Stomach (tissue), 19 donors: ENCODE measurements at places on chromosomes 3 and 15. TPM values are rescaled to one million over a fixed set of nuclear protein-coding genes. Genes with fewer than 3 reads are reported as not detected.

DNA sequence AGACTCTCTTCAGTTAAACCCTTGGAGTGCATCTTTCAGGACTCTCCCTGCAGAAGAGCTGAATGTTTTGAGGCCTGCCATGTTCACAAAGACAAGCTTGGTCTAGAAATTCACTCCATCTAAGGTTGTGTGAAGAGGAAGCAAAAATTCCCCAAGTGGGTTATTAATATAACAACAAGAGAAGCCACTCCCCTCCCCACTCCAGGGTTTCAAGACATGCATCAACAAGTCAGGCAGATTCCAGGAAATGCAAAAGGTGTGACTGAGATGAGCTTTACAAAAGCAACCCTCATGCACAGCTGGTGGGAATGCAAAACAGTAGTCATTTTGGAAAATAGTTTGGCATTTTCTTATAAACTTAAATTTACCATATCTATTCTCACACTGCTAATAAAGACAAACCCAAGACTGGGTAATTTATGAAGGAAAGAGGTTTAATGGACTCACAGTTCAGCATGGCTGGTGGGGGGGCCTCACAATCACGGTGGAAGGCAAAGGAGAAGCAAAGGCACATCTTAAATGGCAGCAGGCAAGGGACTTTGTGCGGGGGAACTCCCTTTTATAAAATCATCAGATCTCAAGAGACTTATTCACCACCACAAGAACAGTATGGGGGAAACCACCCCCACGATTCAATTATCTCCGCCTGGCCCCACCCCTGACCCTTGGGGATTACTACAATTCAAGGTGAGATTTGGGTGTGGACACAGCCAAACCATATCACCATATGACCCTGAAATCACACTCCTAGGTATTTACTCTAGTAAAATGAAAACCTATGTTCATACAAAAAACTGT lies 31.3 kb downstream of the TARS3 start:
- no peak overlapping the region for H3K4me3 ChIP-seq
- no peak for DNase-seq
- peaks cover 89% of the 10 kb centered on the region for H3K36me3 ChIP-seq

- H3K27ac ChIP-seq = no peak overlapping the region
- H3K4me1 ChIP-seq = no peaks in the 10 kb centered on the region
- no peak for DNase-seq
Measured at GRCh38 chr15:29934251-29934650, 112.0 kb upstream of the TJP1 start.

GRCh38 chr3:81375921-81376320 lies 385.5 kb downstream of the GBE1 start:
- H3K4me1 ChIP-seq = no peaks in the 10 kb centered on the region
- H3K27me3 ChIP-seq = no peaks in the 10 kb centered on the region
- H3K36me3 ChIP-seq = no peaks in the 10 kb centered on the region
- no peak overlapping the region for H3K4me3 ChIP-seq
- DNase-seq = no peak
- no peak overlapping the region for H3K27ac ChIP-seq

DNA sequence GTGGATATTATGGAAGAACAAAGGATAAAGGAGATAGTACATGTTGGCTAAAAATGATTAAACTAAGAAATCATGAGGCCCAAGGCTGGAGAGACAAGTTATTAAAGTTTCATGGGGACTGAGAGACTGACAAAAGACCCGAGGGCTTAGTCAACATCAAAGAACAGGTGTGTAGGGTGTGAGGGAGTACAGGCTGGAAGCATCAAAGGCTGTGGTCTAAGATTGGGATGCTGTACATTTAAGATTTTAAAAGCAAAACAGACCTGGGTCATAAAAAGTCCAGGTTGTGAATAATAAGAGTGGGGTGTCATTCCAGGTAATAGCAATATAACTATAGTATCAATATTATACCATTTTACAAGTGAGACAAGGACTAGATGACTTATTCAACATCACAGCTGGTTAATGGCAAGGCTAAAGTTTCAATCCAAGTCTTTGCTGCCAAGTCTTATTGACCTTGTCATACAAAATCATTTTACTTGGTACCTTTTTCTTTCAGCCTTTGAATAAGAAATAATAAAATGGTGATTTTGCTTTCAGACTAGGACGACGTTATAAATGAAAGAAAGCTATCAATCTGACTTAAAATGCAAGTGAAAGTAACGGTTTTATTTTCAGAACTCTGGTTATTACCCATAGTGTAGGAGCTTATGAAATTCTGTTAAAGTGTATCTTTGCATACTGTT lies 211.6 kb downstream of the TNIK start:
- DNase-seq = no peak
- no peaks in the 10 kb centered on the region for H3K36me3 ChIP-seq

ROPN1 gene
- polyA plus RNA-seq = not detected

GRCh38 chr15:101609742-101610610 lies 42.2 kb downstream of the TM2D3 start:
- DNase-seq = no peak
- no peak overlapping the region for H3K27ac ChIP-seq
- no peaks in the 10 kb centered on the region for H3K36me3 ChIP-seq
- H3K4me3 ChIP-seq = no peak overlapping the region

- H3K4me3 ChIP-seq = peak within 1 kb of the TSS; percentile 77
- no peaks in the 10 kb centered on the region for H3K27me3 ChIP-seq
- H3K4me1 ChIP-seq = peaks cover 7% of the 10 kb centered on the region
- peak within 1 kb of the TSS; percentile 97 for H3K27ac ChIP-seq
- DNase-seq = peak; percentile 86
Measured at GRCh38 chr15:34038871-34039789, at the start of gene AVEN. TSS of gene AVEN (minus strand) at chr15:34039204. CDS start at chr15:34039046, 158 bp downstream.

GRCh38 chr3:194570235-194570634 lies 63.0 kb downstream of the TMEM44 start:
- no peak for DNase-seq
- H3K27ac ChIP-seq = peak overlapping the region; percentile 26
- H3K4me1 ChIP-seq = peaks cover 12% of the 10 kb centered on the region
- H3K4me3 ChIP-seq = no peak overlapping the region

DNA sequence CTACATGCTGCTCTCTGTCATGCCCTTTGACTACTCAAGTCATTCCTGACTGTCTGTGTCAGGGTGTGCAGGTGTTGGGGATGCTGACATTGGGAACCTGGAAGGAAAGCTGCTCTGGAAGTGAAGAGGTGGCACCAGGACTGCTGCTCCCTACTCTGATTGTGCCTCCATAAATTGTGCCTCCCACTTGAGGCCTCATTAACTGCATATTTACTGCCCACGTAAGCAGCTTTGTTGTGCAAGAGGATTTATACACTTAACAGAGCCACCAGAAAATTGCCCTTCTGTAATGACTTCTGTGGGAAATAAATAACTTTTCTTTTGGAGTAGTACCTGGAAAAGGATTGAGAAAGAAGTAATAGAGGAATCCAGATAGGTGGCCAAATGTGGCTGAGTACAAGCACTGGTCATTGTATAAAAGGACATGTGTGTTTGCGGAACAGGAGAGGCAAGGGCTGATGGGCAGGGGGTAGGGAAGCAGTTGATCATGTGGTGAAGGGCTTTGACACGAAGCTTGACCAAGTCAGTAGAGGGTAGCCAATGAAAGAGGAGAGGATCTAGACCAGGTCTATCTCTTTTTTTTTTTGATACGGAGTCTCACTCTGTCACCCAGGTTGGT lies 24.8 kb downstream of the IL20RB start:
- no peaks in the 10 kb centered on the region for H3K36me3 ChIP-seq
- no peaks in the 10 kb centered on the region for H3K27me3 ChIP-seq
- H3K4me3 ChIP-seq = no peak overlapping the region
- H3K4me1 ChIP-seq = peaks cover 4% of the 10 kb centered on the region

- no peaks in the 10 kb centered on the region for H3K36me3 ChIP-seq
- H3K27ac ChIP-seq = no peak overlapping the region
- no peak overlapping the region for H3K4me3 ChIP-seq
Measured at GRCh38 chr3:44228900-44229299, 12.8 kb upstream of the TOPAZ1 start.

- no peak overlapping the region for H3K4me3 ChIP-seq
- H3K27ac ChIP-seq = no peak overlapping the region
- no peaks in the 10 kb centered on the region for H3K4me1 ChIP-seq
- H3K36me3 ChIP-seq = no peaks in the 10 kb centered on the region
- DNase-seq = no peak
- H3K27me3 ChIP-seq = no peaks in the 10 kb centered on the region
Measured at GRCh38 chr3:117435506-117435905, 725.9 kb downstream of the TUSC7 start.

DNA sequence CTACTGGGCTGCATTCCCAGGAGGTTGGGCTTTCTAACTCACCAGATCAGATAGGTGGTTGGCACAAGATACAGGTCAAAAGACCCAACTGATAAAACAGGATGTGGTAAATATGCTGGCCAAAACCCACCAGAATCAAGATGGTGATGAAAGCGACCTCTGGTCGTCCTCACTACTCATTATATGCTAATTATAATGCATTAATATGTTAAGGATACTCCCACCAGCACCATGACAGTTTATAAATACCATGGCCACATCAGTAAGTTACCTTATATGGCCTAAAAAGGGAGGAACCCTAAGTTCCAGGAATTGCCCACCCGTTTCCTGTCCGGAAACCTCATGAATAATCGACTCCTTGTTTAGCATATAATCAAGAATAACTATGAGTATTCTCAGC lies 31.6 kb downstream of the CFAP44 start:
- no peak overlapping the region for H3K4me3 ChIP-seq
- H3K27me3 ChIP-seq = no peaks in the 10 kb centered on the region
- H3K4me1 ChIP-seq = no peaks in the 10 kb centered on the region
- H3K36me3 ChIP-seq = peaks cover under 1% of the 10 kb centered on the region
- no peak for DNase-seq
- no peak overlapping the region for H3K27ac ChIP-seq

CPLX3 gene
- polyA plus RNA-seq = not detected

DNA sequence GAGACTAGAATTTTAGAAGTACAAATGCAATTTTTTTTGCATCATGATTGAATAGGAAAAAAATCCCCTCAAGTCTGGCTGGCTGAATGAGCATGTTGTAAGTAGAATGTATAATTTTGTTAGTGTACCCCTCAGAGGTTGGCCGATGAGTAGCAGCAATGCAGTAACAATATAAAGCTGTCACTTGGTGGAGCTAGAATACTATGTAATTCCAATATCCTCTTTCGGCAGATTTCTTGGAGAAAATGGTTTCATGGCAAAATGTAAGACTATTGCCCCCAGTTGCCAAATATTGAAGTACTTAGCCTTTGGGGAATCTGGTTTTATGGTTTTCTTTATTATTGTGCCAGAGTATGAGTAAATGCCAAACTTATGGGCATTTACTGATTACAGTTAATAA lies 39.8 kb upstream of the SGO1 start:
- H3K27ac ChIP-seq = no peak overlapping the region
- DNase-seq = peak; percentile 78
- no peaks in the 10 kb centered on the region for H3K27me3 ChIP-seq
- no peaks in the 10 kb centered on the region for H3K36me3 ChIP-seq

- peaks cover 17% of the 10 kb centered on the region for H3K4me1 ChIP-seq
- peak; percentile 91 for DNase-seq
- H3K36me3 ChIP-seq = no peaks in the 10 kb centered on the region
- no peak overlapping the region for H3K4me3 ChIP-seq
- no peak overlapping the region for H3K27ac ChIP-seq
Measured at GRCh38 chr15:74950078-74950908, 6.3 kb downstream of the RPP25 start.

DNA sequence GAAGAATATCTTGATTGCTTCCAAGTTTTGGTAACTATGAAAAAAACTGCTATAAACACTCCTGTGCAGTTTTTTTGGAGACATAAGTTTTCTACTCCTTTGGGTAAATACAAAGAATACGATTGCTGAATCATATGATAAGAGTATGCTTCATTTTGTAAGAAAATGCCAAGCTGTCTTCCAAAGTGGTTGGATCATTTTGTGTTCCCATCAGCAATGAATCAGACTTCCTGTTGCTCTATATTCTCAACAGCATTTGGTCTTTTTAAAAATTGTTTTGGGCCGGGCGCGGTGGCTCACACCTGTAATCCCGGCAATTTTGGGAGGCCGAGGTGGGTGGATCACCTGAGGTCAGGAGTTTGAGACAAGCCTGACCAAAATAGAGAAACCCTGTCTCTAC lies 14.5 kb downstream of the BTD start:
- DNase-seq = no peak
- no peaks in the 10 kb centered on the region for H3K36me3 ChIP-seq
- H3K4me3 ChIP-seq = no peak overlapping the region
- no peaks in the 10 kb centered on the region for H3K27me3 ChIP-seq

SLC6A11 gene
- 2.0 TPM for polyA plus RNA-seq

PDCD7 gene
- 12.4 TPM for polyA plus RNA-seq

DNA sequence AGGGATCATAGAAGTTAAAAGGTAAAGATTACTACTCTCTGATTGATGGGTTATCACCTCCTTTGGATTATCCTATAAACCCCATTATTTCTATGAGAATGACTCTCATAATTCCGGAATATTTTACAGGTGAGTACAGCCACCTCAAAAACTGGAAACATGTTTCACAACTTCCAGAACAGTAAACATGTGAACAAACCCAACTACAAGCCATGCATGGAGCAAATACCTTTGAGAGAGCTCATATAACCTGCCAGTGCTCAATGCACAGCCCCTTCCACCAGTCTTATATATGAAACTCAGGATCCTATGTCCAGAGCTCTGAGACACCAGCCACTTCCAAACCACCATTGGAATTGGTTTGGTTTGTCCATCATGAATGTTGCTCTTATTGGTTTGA lies 208.0 kb downstream of the MECOM start:
- H3K36me3 ChIP-seq = no peaks in the 10 kb centered on the region
- no peaks in the 10 kb centered on the region for H3K4me1 ChIP-seq
- H3K27me3 ChIP-seq = no peaks in the 10 kb centered on the region
- H3K27ac ChIP-seq = no peak overlapping the region

DNA sequence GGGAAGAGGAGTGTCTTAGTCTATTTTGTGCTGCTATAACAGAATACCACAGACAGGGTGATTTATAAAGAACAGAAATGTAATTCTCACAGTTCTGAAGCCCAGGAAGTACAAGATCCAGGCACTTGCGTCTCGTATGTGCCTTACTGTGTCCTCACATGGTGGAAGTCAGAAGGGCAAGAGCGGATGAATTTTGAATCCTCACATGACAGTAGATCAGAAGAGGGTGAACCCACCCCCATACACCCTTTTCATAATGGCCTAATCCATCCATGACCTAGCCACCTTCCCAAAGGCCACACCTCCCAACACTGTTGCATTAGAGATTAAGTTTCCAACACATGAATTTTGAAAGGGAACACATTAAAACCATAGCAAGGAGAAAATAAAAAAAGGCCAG lies 18.7 kb upstream of the ANXA2 start:
- H3K4me1 ChIP-seq = peaks cover 20% of the 10 kb centered on the region
- H3K4me3 ChIP-seq = no peak overlapping the region
- H3K27me3 ChIP-seq = no peaks in the 10 kb centered on the region

GRCh38 chr3:5035113-5035512 lies 55.9 kb downstream of the BHLHE40 start:
- no peak overlapping the region for H3K27ac ChIP-seq
- no peak for DNase-seq
- no peaks in the 10 kb centered on the region for H3K36me3 ChIP-seq
- H3K27me3 ChIP-seq = no peaks in the 10 kb centered on the region

- H3K27me3 ChIP-seq = no peaks in the 10 kb centered on the region
- peaks cover 5% of the 10 kb centered on the region for H3K4me1 ChIP-seq
- no peak overlapping the region for H3K27ac ChIP-seq
Measured at GRCh38 chr15:50751394-50751793, 14.1 kb downstream of the SPPL2A start.
